ENCODE measurements at places on chromosomes 7 and 10. TPM values are rescaled to one million over a fixed set of nuclear protein-coding genes. Genes with fewer than 3 reads are reported as not detected.

DNA sequence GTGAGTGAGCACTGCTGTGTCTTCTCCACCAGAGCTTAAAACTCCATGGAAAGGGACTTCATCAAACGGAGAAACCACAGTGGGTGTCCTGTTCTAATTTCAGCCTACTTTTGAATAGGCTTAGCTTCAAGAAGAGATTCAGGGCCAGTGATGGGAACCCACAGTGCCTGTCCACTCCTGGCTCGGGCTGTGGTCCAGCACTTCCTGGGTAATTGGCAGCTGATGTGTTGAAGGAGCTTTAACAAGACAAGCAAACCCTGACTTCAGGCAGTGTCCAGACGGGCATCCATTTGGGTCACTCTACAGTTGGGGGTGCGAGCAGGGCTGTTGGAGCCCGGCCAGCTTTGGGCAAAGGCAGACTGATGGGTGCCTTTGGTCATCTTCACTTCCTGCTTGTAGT, 14.5 kb downstream of the VWC2 start:
- no peak for DNase-seq

- DNase-seq: no peak
These were observed 123.4 kb downstream of the ATE1 start for GRCh38 chr10:121804460-121804859.

Gene DMBT1
- 0.10 TPM for total RNA-seq

Gene GDF10
- not detected for total RNA-seq

Gene GSTK1
- total RNA-seq: 96.1 TPM

Gene ADRB1
- total RNA-seq: not detected

GRCh38 chr7:73446682-73447081, 13.1 kb downstream of the FZD9 start:
- DNase-seq: no peak

DNA sequence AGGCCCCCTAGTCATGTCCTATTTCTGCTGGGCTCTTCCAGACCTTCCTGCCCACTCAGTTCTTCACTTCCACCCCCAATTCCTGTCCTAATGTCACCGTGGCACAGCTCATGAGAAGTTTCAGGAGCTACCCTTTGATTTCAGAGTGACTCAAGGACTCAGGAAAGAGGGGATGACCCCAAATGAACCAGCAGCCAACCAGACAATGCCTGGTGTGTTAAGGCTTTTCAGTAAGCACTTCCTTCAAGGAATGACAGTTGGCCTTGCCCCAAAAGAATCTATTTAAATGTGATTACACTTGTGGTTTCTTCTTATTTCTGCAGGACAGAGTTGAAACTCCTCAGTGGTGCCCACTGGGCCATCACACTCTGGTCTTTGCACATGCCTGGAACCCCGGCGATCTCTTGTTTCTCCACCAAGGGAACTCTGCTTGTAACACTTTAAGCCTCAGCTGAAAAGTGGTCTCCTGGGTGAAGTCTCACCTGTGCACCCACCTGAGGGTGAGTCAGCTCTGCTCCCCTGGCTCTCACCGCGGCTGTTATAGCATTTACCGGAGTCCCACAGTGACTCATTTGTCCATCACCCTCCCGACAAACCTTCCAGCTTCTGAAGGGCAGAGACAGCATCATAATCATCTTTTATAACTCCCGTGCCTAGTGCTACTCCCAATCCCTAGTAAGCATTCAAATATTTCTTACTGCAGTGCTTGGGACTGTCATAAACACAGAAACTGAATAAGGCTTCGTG, 123.0 kb upstream of the SVIL start:
- peak; percentile 80 for DNase-seq

DNA sequence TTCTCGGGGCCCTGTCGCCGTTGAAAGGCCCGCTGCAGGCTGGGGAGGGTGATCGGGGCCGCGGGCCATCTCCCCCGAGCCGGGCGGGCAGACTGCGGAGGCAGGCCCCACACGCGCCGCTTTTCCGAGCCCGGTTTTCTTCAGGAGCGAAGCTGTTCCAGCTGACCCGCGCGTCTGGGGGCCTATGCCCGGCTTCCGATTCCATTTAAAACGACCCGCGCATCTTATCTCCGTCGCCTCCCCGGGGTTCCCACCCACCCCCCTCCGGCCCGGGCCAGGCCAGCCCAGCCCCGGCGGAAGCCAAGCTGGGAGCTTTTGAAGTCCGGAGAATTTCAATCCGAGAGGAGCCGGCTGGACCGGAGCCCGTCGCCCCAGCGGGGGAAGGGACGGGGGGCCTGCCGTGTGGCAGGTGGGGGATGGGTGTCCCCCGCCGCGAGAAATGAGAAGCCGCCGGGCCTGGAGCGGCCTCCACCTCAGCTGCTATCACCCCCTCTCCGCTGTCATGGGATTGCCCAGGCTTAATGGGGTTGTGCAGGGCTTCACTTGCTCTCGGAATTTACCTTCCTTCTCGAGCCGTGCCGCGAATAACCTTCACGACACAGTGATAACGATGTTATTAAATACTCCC, 3.1 kb upstream of the EVX1 start:
- no peak for DNase-seq

DNA sequence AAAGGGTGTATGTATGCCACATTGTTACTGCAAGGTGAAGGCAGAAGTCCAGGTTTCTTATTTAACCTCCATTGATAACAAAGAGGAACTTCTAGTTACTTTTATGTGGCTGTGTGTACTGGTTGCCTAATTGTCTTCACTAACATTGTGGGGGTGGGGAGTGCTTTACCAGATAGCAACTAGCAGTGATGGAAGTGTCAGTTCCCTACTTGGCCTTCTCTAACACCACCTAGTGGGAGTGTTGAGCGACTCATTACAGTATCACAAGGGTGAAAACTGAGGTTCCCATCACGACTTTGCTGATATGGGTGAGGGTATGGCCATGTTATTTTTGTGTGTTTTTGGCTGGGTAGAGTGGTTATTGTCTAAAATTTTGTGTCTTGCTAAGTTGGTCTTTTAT, 274.4 kb downstream of the THSD7A start:
- DNase-seq: peak; percentile 2

GRCh38 chr7:83996879-83997278, 197.7 kb downstream of the SEMA3A start:
- DNase-seq: no peak

DNA sequence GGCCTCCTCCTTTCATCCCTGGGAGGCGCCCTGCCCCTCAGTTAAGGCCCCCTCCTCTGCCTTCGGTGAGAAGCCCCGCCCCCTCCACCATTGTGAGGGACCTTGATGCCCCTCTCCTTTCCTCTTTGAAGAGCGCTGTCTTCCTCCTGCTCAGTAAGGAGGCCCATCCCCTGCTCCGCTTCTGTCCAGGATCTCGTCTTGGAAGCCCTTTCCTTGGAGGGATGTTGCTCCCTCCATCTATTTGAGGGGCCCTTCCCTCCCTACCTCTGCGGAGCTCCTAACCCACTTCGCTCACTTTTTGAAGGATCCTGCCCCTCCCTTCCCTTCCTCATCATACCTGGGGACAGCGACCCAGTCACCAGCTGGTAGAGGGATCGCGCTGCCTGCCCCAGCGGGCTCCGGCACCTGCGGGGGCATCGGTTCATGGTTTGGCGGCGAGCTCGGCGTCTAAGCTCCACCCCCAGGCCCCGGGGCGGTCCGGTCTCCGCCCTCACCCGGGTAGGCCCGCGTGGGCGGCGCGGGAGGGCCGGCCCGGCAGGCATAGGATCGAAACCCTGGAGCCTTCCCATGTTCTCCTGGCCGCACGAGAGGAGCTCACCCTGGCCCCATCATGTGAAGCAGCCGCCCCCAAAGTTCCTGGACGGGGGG, 4.1 kb downstream of the KCNIP2 start:
- peak; percentile 16 for DNase-seq

Gene MYH16
- total RNA-seq: 1.1 TPM

Gene TYW1
- 11.9 TPM for total RNA-seq

DNA sequence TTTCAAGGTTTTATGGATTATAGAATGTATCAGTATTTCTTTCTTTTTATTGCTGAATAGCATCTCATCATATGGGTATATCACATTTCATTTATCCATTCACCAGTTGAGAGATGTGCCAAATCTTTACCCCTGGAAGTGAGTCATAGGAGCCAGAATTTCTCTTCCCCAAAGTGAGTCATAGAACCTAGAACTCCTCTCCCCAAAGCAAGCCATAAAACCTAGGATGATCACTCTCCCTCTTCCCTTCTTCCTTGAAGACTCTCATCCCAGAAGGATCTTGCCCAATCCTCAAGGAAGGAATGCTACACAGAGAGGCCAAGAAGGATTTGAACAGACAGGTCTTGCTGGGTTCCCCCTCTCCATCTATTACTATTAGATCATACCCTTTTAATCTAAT, 199.9 kb downstream of the EVX1 start:
- DNase-seq: peak; percentile 88

Gene PRTFDC1
- not detected for total RNA-seq

DNA sequence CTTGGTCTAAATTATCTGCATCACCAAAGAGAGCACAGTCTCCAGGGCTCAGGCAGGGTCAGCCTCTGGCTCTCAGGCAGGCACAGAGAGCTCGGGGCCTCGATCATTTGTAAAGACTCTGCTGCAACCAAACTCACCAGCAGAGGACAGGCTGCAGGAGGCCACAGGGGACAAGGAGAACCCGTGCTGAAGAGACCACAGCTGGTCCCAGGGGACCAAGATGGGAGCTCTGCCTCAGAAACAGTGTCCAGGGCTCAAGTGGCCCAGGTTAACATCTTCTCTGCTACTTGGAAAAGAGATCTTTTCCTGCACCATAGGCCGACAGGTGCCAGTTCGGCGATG, 543.2 kb downstream of the PTPRN2 start:
- DNase-seq: no peak

Gene MRC1
- not detected for total RNA-seq

DNA sequence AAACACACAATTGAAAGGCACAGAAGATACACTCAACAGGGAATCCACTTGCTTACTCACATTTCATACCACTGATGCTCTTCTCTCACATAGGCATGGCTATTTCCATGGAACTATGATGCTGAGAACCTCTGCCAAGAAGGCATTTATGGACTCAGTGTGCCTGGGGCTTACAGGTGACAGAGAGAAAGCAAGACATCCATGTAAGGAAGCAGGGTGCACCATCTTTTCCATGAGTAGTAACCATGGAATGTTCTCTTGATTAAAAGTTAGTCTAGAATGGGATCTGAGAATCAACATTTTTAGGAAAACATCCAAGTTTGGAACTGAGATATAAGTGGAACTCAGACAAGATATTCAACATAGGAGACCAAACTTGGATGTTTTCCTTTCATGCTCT, 52.5 kb upstream of the MACC1 start:
- peak; percentile 89 for DNase-seq

DNA sequence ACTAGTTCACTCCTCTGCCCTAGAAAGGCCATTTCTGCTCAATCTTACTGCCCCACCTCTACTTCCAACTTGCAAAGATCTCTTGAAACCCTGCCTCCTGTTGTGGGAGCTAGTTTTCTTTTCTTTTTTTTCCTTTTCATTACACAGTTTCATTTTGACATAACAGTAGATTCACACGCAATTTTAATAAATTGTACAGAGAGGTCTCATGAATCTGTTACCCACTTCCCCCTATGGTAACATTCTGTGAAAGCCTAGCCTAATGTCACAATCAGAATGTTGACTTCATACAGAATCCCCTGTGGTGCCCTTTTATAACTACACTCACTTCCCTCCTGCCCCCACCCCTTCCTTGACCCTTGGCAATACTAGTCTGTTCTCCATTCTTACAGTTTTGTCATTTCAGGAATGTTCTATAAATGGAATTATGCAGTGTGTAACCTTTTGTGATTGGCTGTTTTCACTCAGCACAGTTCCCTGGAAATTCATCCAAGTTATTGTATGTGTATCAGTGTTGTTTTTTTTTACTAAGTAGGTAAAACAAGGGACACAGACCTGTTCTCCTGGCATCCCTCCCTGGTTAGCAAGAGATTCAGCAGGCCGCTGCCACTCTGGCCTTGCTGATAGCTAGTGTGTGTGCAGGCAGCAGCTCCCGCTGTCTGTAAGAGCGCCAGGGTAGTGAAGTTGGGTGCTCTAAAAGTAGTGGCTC, 21.5 kb downstream of the CHST3 start:
- DNase-seq: no peak

DNA sequence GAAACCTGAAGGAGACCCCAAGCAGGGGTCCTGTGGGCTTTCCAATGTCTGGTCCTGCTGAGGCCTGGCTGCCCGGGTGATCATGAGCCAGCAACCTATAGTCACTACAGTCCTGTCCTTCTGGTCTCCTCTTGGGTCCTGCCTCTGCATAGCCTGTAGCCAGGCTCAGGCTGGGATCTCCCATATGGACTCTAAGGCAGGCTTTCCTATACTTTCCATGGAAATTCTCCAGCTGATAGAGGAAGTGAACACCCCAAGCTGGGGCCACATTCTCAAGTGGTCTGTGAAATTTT, 26.4 kb downstream of the ANXA8 start:
- no peak for DNase-seq

Gene CYP3A4
- not detected for total RNA-seq

Gene EN2
- total RNA-seq: not detected

DNA sequence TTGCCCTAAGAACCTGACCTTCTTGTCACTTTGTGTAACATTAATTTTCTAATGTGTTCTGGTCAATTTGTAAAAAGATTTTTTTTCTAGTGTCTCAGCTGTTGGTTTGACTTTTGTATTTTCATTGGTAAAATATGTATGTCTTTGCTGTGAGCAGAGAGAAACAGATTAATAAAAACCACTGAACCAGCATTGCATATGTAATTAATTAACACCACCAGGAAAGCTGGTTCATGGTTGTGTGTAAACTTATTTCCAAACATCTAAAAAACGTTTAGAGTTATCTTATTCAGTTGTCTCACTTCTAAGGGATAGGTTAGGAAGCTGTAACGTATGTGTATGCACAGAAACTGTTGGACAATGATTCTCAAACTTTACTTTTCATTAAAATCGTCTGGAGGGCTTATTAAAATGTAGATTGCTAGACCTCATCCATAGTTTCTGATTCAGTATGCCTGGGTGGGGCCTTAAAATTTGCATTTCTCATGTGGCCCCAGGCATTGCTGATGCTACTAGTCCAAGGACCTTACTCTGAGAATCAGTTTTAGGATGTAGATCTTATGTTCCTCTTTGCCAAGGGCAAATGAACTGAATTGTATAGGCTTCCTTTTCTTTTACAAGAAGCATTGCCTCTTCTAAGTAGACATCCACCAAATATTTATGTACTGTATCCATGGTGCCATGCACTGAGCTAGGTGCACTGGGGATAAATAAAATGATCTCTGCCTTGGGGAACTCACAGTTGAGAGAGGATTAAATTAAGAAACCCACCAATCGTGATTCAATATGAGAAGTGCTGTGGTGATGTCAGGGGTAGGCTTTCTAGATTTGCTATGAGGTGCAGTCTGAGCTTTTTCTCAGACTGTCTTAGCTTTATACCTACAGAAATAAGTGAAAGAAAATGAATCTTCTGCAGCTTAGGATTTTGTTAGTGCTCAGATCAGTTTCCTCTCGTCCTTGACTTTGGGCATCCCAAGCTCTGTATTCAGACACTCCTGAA, 98.7 kb downstream of the AUTS2 start:
- DNase-seq: no peak
